Activated naive CD8-positive, alpha-beta T cell treated with anti-CD3 and anti-CD28 coated beads for 36 hours (primary cell): ENCODE measurements at places on chromosomes 13 and 19. TPM values are rescaled to one million over a fixed set of nuclear protein-coding genes. Genes with fewer than 3 reads are reported as not detected.

DNA sequence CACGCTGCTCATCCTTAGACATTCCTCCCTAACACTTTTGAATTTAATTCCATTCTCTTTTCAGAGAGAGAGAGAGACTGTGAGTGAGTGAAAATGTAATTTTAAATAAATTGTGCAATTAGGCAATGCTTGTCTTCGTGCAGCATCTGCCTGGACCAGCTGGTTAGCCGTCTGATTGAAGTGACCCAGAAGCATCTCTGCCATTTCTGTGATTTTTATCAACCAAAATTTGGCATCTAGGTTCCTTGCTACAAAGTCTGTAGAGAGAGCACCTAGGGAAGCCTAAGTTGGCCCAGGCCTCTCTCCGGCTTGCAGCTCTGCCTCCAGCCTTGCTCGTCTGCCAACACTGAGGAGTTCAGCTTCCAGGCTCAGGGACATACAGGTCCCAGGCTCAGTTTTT is 138.6 kb upstream of the GPR12 start:
- no peak overlapping the region for H3K27ac ChIP-seq
- no peak overlapping the region for H3K4me3 ChIP-seq
- no peak for DNase-seq
- H3K4me1 ChIP-seq: peaks cover 4% of the 10 kb centered on the region

ZNF586 gene
- 16.1 TPM for total RNA-seq

- H3K27ac ChIP-seq: no peak overlapping the region
- H3K36me3 ChIP-seq: no peaks in the 10 kb centered on the region
- no peak for DNase-seq
- H3K27me3 ChIP-seq: peaks cover 7% of the 10 kb centered on the region
- H3K4me1 ChIP-seq: peaks cover 6% of the 10 kb centered on the region
Observed at GRCh38 chr19:13054626-13055212, 47.9 kb downstream of the LYL1 start.

GRCh38 chr13:30039511-30039911 is 189.1 kb upstream of the UBL3 start:
- no peak for DNase-seq
- peaks cover 3% of the 10 kb centered on the region for H3K27me3 ChIP-seq
- H3K27ac ChIP-seq: no peak overlapping the region
- H3K4me3 ChIP-seq: no peak overlapping the region
- no peaks in the 10 kb centered on the region for H3K4me1 ChIP-seq
